Activated T-cell treated with anti-CD3 and anti-CD28 coated beads, Interleukin-2, amount 50 U/mL, for 72 hours (primary cell): ENCODE measurements at places on chromosomes 1 and 21.

GRCh38 chr21:32826329-32827167, 55.0 kb upstream of the PAXBP1 start:
- DNase-seq, result peak; percentile 26

GRCh38 chr1:201331166-201331565, 46.3 kb downstream of the TNNT2 start:
- no peak for DNase-seq

DNA sequence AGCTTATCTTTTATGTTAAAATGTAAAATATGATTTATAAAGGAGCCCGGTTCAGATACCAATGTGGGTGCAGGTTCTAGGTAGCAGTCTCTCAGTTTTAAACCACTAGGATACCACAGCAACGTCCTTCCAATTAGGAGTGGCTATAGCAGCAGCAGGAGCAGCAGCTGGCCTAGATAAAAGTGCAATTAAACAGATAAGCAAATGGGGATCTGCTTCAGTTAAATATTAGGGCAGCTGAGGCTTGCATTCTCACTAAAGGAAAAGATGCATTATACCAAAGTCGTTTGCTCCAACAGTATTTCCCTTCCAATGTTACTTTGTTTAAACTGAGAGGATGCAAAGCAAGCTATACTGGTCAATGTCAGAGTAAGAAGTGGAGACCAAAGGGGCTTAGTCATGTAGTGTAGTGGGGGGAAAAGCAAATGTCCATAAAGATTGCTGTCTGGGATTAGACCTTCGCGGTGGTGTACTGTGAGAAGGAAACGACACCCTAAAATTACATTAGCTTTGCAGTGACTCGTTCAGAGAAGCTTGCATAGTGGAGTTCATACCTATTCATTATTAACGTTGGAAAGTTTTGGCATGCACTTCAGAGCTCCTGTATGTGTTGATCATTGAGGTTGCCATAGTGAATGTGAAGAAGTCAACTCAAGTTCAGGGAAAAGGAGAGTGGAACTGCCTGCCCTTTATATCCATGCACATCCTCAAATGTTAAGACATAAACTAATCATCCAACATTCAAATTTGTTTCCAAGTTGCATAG, 272.2 kb downstream of the VAV3 start:
- DNase-seq, result no peak

GRCh38 chr1:10733474-10734366, 62.7 kb downstream of the CASZ1 start:
- DNase-seq, result peak; percentile 67

DNA sequence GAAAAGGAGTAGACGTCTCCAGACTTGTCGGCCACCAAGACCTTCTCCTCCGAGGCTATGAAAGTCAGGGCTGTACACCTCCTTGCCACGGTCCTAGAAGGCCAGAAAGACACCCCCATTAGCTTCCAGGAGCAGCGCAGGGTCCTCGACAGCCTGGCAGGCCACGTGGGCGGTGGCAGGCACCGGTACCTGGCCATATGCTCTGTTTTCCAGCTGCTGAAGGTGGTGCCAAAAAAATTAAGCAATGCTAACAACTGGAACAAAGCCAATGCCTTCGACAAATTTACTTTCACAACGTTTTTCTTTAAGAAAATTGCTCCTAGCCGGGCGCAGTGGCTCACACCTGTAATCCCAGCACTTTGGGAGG, 15.9 kb downstream of the WDR4 start:
- DNase-seq, result no peak

GRCh38 chr21:35528116-35529042, 479.3 kb upstream of the RUNX1 start:
- DNase-seq, result peak; percentile 63

DNA sequence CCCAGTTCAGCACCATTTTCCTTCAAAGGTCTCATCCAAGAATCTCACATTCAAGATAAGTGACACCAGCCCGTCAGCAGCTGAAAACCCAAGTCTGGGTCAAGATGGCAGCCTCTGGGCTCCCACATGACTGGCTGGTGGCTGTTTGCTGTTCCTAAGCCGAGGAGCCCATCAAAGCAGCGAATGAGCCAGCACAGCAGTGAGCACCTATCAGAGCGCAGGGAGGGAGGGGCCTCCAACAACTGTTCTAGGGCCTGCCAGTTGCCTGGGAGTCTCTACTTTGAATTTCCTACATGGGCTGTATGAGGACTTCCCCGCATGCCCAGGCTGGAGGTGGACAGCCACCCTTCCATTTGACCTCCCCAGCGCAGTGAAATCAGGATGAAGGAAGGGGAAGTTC, 102.7 kb downstream of the ADARB1 start:
- DNase-seq, result no peak
